ENCODE measurements at places on chromosomes 5 and 9. TPM values are rescaled to one million over a fixed set of nuclear protein-coding genes. Genes with fewer than 3 reads are reported as not detected.

Gene IL4
- total RNA-seq, result not detected

Gene WDR31
- 2.8 TPM for total RNA-seq

Gene PTPN3
- 0.17 TPM for total RNA-seq

Gene CD14
- 0.32 TPM for total RNA-seq

Gene LRRC26
- not detected for total RNA-seq

Gene ARSI
- 16.3 TPM for total RNA-seq

All from bronchial smooth muscle cell (primary cell).